ENCODE measurements at places on chromosomes 2 and 18.

DNA sequence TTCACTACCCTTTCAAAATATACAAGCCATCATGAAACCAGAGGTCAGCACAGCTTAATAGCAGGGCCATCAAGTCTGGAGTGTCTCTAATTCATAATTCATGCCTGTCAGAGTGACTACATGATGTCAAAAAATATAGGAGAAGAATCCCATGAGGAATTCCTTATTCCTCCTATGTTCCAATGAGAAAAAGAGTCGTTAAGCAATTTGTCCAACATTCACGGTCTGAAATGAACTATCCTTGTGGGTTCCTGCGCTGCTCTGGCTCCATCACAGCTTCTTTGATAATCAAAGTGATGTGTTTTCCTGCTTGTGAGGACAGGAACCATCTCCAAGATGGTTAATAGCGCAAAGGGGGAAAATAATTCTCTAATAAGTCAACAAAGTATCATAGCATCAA is 560.4 kb upstream of the KLHL29 start:
- no peak for DNase-seq

DNA sequence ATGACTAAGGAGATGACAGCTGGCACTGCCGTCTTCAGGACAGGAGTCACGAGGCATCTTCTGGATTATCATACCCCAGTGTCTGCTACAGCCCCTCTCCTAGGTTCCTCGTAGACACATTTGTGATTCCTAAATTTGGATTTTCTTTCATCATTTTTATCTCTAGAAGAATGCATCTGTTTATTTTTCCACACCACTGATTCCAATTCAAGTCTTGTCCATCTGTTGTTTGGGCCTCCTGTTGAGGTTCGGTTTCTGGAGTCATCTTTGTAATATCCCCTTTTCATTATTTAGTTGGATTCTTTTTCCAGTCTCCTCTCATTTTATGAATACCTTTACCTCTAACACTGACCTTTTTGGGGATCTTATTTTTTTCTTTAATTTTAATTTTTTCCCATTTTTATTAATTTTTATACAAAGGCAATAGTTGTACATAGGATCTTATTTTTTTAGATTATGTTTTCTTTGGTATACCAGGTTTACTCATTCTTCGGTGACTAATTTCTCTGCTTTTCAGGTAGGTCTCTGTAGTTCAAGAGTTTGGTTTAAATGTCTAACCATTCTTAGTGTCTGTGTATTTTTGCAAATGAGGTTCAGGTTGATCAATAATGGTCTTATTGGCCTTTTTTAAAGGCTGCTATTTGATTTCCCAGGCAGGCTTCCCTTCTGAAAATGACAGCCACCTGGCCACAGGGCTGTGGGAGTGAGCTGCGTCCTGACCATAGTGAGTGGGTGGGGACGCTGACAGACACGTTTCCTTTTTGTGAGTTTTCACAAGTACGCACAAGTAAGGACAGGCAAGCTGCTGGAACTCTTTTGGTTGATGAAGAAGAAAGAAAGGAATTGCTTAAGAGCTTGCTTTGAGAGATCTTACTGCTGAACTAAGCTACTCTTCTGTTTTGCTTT is 34.5 kb downstream of the FARP2 start:
- no peak for DNase-seq

GRCh38 chr2:223488814-223489213 is 113.3 kb downstream of the SCG2 start:
- no peak for DNase-seq

- no peak for DNase-seq
Observed at GRCh38 chr2:237782181-237782580, 16.4 kb upstream of the RBM44 start.

- no peak for DNase-seq
Observed at GRCh38 chr2:230158468-230158867, 61.3 kb downstream of the SP110 start.

GRCh38 chr2:8154270-8154669 is 527.6 kb upstream of the ID2 start:
- DNase-seq, result no peak

All from DMS79 (cell line).